ENCODE measurements at places on chromosomes 6 and 20.

DNA sequence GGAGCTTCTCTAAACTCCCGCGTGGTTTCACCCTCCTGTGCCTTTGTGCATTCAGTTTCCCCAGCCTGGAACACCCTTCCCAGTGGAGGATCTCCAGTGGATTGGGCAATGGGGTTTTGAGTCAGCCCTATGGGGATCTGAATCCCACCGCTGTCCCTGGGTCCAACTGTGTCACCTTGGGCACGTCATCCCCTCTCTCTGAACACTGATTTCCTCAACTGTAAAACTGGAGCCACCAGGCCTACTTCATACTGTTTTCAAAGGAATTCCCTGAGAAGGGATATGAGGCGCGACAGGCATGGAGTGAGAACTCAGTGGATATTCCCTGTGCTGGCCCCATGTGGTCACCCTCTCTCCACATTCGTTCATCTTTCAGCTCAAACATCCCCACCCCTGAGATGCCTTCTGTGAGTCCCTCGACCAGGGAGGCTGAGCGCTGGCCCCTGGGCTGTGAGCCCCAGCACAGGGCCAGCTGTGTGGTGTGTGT lies 25.7 kb downstream of the MAFB start:
- DNase-seq: no peak

GRCh38 chr20:3405696-3406358 lies 1.6 kb downstream of the DNAAF9 start:
- no peak for DNase-seq

DNA sequence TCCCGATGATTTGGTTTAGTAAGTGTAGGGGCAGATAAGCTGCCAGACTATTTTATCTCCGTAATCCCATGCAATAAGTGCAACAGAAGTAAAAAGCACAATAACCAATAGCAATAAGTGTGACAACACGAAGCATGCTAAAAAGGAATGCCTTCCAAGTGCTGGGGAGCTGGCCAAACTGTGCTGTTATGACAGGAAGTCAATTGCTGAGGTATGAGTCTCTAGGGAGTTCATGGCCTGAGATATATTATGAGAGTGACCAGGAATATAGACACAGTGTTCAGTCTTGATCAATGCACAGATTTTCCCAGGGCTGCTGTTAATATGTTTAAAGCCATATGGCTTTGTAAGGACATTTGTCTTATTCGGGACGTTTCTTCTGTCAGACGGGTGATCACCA lies 10.5 kb upstream of the ANGPT4 start:
- no peak for DNase-seq

- peak; percentile 15 for DNase-seq
These were observed 527 bp downstream of the FBXO30 start for GRCh38 chr6:145814035-145814500.

GRCh38 chr6:145733810-145734209 lies 1.5 kb downstream of the EPM2A start:
- no peak for DNase-seq

DNA sequence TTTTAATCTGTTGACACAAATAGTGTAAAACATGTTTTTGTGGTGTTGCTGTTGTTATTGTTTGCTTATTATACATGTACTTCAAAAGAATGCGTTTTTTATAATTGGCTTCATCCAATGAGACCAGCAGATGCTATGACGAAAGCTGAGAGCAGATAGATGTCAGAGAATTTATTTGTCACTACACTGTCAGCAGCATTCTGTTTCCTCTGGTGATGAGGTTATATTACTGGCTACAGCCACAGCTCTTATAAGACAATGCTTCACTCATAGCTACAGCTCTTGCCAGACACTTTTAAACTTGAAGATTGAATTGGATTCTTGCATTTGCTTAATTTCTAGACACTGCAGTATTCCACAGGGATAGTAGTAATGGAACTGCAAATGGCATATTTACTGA lies 860.5 kb downstream of the TBC1D32 start:
- no peak for DNase-seq

- DNase-seq: peak; percentile 69
These were observed 36.8 kb downstream of the YTHDF1 start for GRCh38 chr20:63178889-63179686.

- peak; percentile 43 for DNase-seq
These were observed 99.0 kb downstream of the TMEM242 start for GRCh38 chr6:157224178-157224950.

GRCh38 chr6:11273406-11274065 lies 41.1 kb upstream of the NEDD9 start:
- no peak for DNase-seq

GRCh38 chr6:37399795-37400490 lies 33.1 kb upstream of the CMTR1 start:
- no peak for DNase-seq

GRCh38 chr20:34112600-34113101 lies 608 bp upstream of the EIF2S2 start:
- DNase-seq: no peak

Data from CD4-positive, alpha-beta T cell treated with Interleukin-1 beta for 1 hour (primary cell).